Aorta (tissue), 5 donors: ENCODE measurements at places on chromosomes 16 and 17. TPM values are rescaled to one million over a fixed set of nuclear protein-coding genes. Genes with fewer than 3 reads are reported as not detected.

GRCh38 chr16:67995423-67995822 is 3.9 kb downstream of the DPEP2 start:
- no peak overlapping the region for H3K27ac ChIP-seq
- H3K4me1 ChIP-seq: no peaks in the 10 kb centered on the region
- no peak for DNase-seq

- DNase-seq: no peak
- no peaks in the 10 kb centered on the region for H3K27me3 ChIP-seq
- no peak overlapping the region for H3K4me3 ChIP-seq
- H3K4me1 ChIP-seq: no peaks in the 10 kb centered on the region
- H3K36me3 ChIP-seq: peaks cover 12% of the 10 kb centered on the region
Measured at GRCh38 chr16:4837733-4838501, 9.2 kb downstream of the GLYR1 start.

- H3K27ac ChIP-seq: peak overlapping the region; percentile 73
- H3K4me3 ChIP-seq: no peak overlapping the region
- peaks cover 10% of the 10 kb centered on the region for H3K4me1 ChIP-seq
- no peaks in the 10 kb centered on the region for H3K27me3 ChIP-seq
- no peaks in the 10 kb centered on the region for H3K36me3 ChIP-seq
Measured at GRCh38 chr17:55283256-55283965, 18.7 kb downstream of the HLF start.

- peaks cover 3% of the 10 kb centered on the region for H3K27me3 ChIP-seq
- no peak overlapping the region for H3K27ac ChIP-seq
- no peaks in the 10 kb centered on the region for H3K4me1 ChIP-seq
Measured at GRCh38 chr16:51134269-51134812, 16.7 kb downstream of the SALL1 start.

- H3K4me3 ChIP-seq: no peak overlapping the region
- no peaks in the 10 kb centered on the region for H3K27me3 ChIP-seq
- peaks cover 5% of the 10 kb centered on the region for H3K36me3 ChIP-seq
- no peak overlapping the region for H3K27ac ChIP-seq
Measured at GRCh38 chr16:72947379-72948237, 100.3 kb downstream of the ZFHX3 start.

GRCh38 chr17:19987897-19988296 is 10.3 kb upstream of the AKAP10 start:
- H3K4me3 ChIP-seq: no peak overlapping the region
- no peaks in the 10 kb centered on the region for H3K36me3 ChIP-seq
- H3K4me1 ChIP-seq: no peaks in the 10 kb centered on the region
- H3K27me3 ChIP-seq: no peaks in the 10 kb centered on the region
- H3K27ac ChIP-seq: no peak overlapping the region

DNA sequence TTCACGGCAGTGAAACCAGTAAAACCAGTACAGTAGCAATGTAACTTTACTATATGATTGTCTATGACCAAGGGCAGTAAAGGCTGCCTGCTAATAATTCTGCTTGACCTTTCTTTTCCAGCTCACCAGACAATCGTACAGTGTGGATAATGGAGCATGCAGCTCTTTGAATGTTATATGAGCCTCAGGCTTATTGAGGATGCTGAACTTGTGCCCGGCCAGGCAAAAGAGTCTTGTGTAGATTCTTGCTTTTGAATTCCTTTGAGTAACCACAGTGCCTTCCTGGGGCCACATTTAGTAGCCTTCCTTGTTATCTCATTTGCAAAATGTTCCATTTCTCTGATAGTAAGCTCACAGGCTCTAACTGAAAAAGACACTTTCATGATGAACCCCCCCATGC is 131.8 kb downstream of the CDH11 start:
- H3K4me3 ChIP-seq: no peak overlapping the region
- no peaks in the 10 kb centered on the region for H3K4me1 ChIP-seq
- H3K27me3 ChIP-seq: no peaks in the 10 kb centered on the region
- H3K36me3 ChIP-seq: peaks cover 8% of the 10 kb centered on the region

- no peaks in the 10 kb centered on the region for H3K27me3 ChIP-seq
- H3K27ac ChIP-seq: no peak overlapping the region
- no peaks in the 10 kb centered on the region for H3K36me3 ChIP-seq
- no peaks in the 10 kb centered on the region for H3K4me1 ChIP-seq
Measured at GRCh38 chr16:75559564-75560372, 3.7 kb upstream of the TMEM231 start.

DNA sequence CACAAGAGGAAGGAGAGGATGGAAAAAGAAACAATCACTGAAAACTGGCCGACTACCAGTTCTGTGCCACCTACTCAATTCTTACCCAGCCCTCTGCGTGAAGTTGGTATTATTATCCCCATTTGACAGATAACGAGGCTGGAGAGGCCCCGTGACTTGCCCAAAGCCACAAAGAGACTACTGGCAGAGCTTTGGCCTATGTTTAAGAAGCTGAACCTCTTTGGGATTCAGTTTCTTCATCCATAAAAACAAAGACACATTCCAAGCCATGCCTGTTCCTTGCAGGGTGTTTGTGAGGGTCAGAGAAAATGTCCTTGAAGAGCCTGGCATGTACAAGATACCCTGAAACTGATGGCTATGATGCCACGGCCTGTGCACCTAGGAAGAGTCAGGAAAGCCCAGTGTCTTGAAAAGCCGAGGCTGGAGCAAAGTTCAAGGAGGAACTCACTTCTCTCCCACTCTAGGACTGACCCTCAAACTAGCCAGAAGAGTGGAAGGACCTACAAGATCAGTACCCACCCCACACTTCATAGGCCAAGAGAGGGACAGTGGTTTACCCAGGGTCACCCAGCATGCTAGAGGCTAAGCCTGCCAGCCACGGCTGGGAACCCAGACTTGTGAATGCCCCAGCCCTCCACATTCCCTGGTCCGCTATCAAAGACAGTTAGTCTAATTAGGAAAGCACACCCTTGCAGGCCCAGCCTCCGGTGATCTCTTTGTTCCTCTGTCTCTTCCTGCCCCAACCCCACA is 1.6 kb upstream of the ACSF2 start:
- no peak overlapping the region for H3K4me3 ChIP-seq
- DNase-seq: no peak
- no peaks in the 10 kb centered on the region for H3K36me3 ChIP-seq
- H3K27ac ChIP-seq: no peak overlapping the region
- no peaks in the 10 kb centered on the region for H3K27me3 ChIP-seq
- no peaks in the 10 kb centered on the region for H3K4me1 ChIP-seq

DNA sequence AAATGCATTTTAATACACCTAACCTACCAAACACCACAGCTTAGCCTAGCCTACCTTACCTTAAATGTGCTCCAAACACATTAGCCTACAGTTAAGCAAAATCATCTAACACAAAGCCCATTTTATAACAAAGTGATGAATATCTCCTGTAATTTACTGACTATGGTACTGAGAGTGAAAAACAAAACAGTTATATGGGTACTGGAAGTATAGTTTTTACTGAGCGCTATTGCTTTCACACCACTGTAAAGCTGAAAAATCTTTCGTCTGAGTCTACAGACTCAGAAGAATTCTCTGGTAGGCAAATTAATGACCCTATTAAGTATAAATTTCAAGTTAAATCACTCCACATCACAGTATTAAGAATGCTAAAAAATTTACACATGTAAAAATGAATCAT is 3.5 kb downstream of the GRB2 start:
- H3K36me3 ChIP-seq: no peaks in the 10 kb centered on the region
- peaks cover 3% of the 10 kb centered on the region for H3K4me1 ChIP-seq
- no peak overlapping the region for H3K4me3 ChIP-seq
- H3K27ac ChIP-seq: no peak overlapping the region

GRCh38 chr16:87657621-87658192 is 55.4 kb downstream of the JPH3 start:
- DNase-seq: no peak
- H3K4me1 ChIP-seq: no peaks in the 10 kb centered on the region
- H3K27me3 ChIP-seq: no peaks in the 10 kb centered on the region
- H3K4me3 ChIP-seq: no peak overlapping the region

DNA sequence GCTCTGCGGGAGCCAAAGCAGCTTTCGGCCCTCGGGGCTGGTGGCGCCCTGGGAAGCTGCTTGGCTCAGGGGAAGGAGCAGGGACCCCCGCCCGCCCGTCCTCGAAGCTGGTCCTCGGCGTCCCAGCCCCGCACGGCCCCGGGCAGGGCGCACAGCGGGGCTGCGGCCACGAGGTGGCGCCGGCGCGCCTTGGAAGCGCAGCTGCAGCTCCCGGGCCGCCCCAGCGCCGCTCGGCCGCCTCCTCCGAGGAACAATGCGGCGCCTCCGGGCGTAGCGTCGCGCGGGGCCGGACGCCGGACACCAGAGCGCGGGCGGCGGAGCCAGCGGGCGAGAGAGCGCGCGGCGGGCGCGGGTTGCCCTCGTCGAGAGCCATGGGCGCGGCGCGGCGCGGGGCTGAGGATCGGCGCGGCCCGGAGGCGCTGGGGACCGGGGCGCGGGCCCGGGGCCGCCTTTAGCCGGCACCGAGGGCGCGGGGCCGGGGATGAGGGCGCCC is at the start of gene MGAT5B:
MGAT5B (plus strand) TSS at position 229 of the 493 bp plus-strand sequence. CDS start 626 bp downstream, outside the sequence.
- no peak within 1 kb of the TSS for H3K27ac ChIP-seq
- H3K4me1 ChIP-seq: no peaks in the 10 kb centered on the region
- peak within 1 kb of the TSS; percentile 52 for H3K4me3 ChIP-seq
- H3K27me3 ChIP-seq: no peaks in the 10 kb centered on the region
- DNase-seq: peak; percentile 93

GRCh38 chr16:48829336-48830310 is 219.6 kb upstream of the N4BP1 start:
- no peaks in the 10 kb centered on the region for H3K4me1 ChIP-seq
- no peak for DNase-seq
- no peaks in the 10 kb centered on the region for H3K36me3 ChIP-seq

- H3K27ac ChIP-seq: no peak overlapping the region
- H3K27me3 ChIP-seq: no peaks in the 10 kb centered on the region
- no peaks in the 10 kb centered on the region for H3K36me3 ChIP-seq
- no peaks in the 10 kb centered on the region for H3K4me1 ChIP-seq
- no peak overlapping the region for H3K4me3 ChIP-seq
Measured at GRCh38 chr16:74083541-74083940, 213.1 kb upstream of the PSMD7 start.

GRCh38 chr16:12315330-12316136 is 339.0 kb downstream of the SNX29 start:
- no peaks in the 10 kb centered on the region for H3K36me3 ChIP-seq
- no peaks in the 10 kb centered on the region for H3K4me1 ChIP-seq
- no peak for DNase-seq
- no peaks in the 10 kb centered on the region for H3K27me3 ChIP-seq
- H3K4me3 ChIP-seq: no peak overlapping the region

- no peaks in the 10 kb centered on the region for H3K36me3 ChIP-seq
- no peak overlapping the region for H3K4me3 ChIP-seq
- H3K27ac ChIP-seq: no peak overlapping the region
- H3K4me1 ChIP-seq: peaks cover 2% of the 10 kb centered on the region
- no peak for DNase-seq
Measured at GRCh38 chr16:19379838-19380237, 37.8 kb upstream of the TMC5 start.

GRCh38 chr16:55701442-55702319 is 45.9 kb downstream of the SLC6A2 start:
- H3K27me3 ChIP-seq: no peaks in the 10 kb centered on the region
- H3K4me1 ChIP-seq: no peaks in the 10 kb centered on the region
- DNase-seq: peak; percentile 70
- H3K4me3 ChIP-seq: no peak overlapping the region
- H3K27ac ChIP-seq: no peak overlapping the region
- H3K36me3 ChIP-seq: no peaks in the 10 kb centered on the region

DNA sequence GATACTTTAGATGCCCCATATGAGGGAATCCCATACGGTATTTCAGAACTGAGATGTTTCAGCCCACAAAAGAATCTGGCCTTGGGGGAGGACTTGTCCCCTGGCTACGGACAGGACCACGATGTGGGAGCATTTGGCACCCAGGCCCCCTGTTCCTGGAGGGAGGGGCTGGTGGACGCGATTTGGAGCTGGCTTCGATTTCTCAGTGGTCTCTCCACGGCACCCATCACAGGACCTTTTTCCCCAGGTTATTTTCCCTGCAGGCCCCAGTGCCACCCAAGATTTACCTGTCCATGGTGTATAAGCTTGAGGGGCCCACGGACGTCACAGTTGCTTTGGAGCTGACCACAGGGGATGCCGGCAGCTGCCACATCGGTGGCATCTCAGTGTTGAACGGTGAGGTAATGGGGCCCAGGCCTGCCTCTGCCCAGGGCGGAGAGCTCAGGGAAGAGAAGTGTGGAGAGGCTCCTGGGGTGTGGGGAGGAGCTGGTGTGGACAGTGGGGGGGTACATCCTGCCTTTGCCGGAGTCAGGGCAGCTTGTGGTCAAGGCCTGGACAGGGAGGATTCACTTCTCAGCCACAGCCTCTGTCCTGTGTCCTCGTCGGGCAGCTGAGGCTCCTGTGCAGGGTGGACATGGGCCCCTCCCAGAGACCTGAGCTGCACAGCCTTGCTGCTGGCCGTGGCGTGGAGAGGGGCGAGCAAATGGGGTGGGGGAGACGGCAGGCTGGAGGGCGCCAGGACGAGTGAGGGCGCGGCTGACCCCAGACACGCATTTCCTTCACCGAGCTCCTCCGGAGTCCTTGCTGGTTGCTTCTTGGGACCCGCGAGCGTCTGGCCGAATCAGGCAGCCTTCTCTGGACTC is 9.9 kb downstream of the ENGASE start:
- H3K4me3 ChIP-seq: no peak overlapping the region
- no peaks in the 10 kb centered on the region for H3K27me3 ChIP-seq
- peaks cover 4% of the 10 kb centered on the region for H3K36me3 ChIP-seq
- H3K27ac ChIP-seq: no peak overlapping the region

- no peak overlapping the region for H3K4me3 ChIP-seq
- H3K4me1 ChIP-seq: no peaks in the 10 kb centered on the region
- H3K36me3 ChIP-seq: no peaks in the 10 kb centered on the region
- H3K27ac ChIP-seq: no peak overlapping the region
Measured at GRCh38 chr17:74219576-74220133, 6.3 kb downstream of the TTYH2 start.

Gene OTOP2
- total RNA-seq: not detected

Gene ZFP3
- total RNA-seq: 6.0 TPM
